ENCODE measurements at places on chromosomes 7 and 10. TPM values are rescaled to one million over a fixed set of nuclear protein-coding genes. Genes with fewer than 3 reads are reported as not detected.

WIPF3 gene
- total RNA-seq, result 0.18 TPM

LRRD1 gene
- total RNA-seq, result not detected

OPN4 gene
- not detected for total RNA-seq

ATOH7 gene
- not detected for total RNA-seq
